ENCODE measurements at places on chromosomes 11 and 22.

DNA sequence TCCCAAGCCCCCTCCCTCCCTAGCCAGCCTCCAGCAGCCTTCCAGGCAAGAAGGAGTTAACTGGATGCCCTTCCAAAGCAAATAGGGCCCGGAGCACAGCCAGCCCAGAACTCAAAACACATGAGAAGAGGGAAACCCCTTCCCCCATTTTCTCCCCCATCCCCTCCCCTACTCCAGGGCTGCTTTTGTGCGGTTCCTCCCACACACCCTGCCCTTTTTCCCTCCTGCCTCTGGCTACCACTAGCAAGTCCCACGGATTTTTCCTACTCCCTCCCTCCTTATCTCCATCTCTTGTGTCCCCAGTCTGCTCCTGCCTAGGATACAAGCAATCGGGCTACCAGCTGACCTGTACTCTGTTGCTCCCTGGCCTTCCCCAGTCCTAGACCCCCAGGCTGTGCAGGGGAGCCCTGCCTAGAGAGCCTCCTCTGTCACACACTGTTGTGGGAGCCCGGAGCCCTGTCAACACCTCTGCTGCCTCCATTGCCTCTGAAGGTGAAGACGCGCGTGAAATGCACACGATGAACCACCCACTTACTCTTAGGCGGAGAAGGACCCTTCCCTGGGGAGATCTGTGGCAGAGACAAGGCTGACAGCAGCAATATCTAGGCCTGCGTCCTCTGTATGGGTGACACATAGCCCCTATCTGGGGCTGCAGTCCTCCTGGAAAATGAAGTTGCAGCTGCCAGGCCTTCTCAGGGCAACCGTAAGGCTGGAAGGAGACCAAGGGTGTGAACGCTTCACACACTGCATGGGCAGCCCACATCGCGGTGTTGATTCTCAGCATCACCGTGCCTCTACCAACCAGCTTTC is 282.8 kb downstream of the MN1 start:
- DNase-seq, result no peak

DNA sequence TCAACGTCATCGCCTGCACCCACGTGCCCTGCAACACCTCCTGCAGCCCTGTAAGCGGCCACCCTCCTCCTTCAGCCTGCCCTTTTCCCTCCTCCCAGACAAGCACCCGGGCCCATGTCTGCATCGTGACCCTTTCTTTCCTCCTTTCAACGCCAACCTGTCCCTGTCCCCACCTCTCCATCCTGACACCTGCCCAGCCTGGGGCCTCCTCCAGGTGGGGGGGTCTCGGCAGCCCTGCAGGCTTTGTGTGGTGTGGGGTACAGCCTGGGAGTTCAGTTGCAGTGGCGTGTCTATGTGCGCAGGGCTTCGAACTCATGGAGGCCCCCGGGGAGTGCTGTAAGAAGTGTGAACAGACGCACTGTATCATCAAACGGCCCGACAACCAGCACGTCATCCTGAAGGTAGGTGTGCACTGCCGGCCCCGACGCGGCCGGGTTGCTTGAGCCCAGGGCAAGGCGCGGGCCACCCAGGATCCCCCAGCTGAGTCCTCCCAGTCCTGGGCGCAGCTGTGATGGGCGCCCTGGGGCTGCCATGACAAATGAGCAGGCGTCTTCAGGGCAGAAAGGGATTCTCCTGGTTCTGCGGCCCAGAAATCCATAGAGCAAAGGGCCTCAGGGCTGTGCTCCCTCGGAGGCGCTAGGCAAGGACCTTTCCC is 33.7 kb downstream of the MUC2 start:
- no peak for DNase-seq

- DNase-seq, result no peak
These were observed 123.4 kb upstream of the ARHGAP42 start for GRCh38 chr11:100563541-100564280.

DNA sequence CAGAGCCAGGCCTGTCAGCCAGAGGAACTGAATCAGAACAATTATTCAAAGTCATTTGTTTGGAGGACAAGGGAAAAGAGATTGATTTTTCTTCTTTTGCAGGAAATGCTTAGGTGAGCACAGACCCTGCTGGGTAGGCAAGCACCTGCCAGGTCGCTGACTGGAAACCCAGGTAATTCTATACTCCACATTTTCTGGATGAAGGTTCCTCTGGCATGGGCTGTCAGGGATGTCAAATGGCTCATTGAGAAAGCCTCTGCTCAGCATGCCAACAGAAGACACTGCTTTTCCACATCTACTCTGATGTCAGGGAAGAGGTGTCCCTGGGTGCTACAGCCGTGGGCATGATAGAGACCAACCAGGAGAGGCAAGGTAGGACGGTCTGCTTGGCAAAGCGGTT is 166.7 kb upstream of the SYN3 start:
- no peak for DNase-seq

- no peak for DNase-seq
These were observed 808.0 kb upstream of the LUZP2 start for GRCh38 chr11:23688835-23689234.

DNA sequence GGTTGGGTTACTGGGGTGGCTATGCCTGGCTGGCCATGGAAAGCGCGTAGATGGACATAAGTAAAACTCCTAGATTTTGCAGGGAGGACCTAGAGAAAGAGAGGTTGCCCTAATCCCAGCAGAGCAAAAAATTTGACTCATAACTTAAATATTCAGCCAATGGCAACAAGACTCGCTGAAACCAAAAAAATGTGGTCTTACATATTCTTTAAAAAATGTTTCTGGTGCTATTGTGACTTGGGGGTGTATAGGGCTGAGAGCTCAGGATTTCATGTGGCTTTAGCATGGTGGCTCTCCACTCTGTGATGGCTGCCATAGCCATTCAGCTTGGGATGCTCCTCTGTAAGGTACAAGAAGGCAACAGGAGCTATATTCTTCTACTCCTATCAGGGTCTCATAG is 27.2 kb upstream of the PDGFD start:
- DNase-seq, result no peak

DNA sequence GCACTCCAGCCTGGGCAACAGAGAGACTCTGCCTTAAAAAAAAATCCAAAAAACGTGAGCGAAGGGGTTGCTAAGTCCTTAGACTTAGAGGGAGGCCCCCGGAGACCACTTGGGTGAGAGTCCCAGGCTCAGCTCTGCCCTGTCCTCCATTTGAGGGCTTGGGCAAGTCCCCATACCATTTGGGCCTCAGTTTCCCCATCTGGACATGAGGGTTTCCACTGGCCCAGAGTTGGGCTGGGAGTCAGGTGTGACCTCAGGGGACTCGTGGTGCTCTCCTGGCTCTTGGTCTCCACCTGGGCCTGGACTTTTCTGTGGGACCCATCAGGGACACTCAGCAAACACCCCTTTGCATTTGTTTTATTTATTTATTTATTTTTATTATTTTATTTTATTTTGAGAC is 35.2 kb upstream of the CSNK1E start:
- no peak for DNase-seq

All from stimulated activated CD8-positive, alpha-beta memory T cell treated with anti-CD3 and anti-CD28 coated beads, Interleukin-15, amount 100 ng/mL, for 4 hours (primary cell).